ENCODE measurements at places on chromosomes 13 and 19.

- no peak overlapping the region for H3K27ac ChIP-seq
- H3K27me3 ChIP-seq, result no peaks in the 10 kb centered on the region
Observed at GRCh38 chr13:26476111-26476781, 81.2 kb upstream of the WASF3 start.

DNA sequence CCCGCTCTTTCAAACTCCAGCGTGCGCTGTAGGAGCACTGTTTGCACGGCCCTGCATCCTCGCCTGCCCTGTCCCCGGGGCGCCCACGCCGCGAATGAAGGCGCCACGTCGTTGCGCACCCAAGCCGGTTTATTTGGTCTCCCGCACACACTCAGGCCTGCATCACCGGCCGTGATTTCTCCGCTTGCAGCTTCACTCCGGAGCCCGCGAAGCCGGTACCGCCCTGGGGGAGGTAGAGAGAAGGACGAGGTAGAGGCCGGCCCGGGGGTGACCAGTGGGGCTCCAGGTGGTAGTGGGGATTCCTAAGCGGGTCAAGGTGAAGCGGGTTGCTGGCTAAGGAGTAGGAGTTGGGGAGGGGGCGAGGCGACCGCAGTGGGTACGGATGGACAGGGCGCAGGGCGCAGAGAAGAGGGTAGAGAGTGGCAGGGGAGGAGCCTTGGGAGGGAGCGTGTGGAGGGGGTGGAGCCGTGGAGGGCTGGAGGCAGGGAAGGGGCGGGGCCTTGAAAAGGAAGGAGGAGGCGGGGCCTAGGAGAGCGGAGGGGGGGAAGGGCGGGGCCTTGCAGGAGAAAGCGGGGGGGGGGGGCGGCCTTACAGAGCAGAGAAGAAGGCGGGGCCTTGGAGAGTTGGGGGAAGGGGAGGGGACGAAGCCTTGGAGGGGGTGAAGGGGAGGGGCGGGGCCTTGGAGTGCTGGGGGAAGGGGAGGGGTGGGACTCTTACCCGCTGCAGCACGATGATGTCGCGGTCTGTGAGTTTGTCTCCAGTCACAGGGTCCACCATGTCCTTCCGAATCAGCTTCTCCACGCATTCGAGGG lies 24.6 kb downstream of the NOSIP start:
- H3K36me3 ChIP-seq, result peaks cover 26% of the 10 kb centered on the region
- DNase-seq, result peak; percentile 73
- H3K27me3 ChIP-seq, result no peaks in the 10 kb centered on the region
- H3K4me1 ChIP-seq, result peaks cover 65% of the 10 kb centered on the region

DNA sequence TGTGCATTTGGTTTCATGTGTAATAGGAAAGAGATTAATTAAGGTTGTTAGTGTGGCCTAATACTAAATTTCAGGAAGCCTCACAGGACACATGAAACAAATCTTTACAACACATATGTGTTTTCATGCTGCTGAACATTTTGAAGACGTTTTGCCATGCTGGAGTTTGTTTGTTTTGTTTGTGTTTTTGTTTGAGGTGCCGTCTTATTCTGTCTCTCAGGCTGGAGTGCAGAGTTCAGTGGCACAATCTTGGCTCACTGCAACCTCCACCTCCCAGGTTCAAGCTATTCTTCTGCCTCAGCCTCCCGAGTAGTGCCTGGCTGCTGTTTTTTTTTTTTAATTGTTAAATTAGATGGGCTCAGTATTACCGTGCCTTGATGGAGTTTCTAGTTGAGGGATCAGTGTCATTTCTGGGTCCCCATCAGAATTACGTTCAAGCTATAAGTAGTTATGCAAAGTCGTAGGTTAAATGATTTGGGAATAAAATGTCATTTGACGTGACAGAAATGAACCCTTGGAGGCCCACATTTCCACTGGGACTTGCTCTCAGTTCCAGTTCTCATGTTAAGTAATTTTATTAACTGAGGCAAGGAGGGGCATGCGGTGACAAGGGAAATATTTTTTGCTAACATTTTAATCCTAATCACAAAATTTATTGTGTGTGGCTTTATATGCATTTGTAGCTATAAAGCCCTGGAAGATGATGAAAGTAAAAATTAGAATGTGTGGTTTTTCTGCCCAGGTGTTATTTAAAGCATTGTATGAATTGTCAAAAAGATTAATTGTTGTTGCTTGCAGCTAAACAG lies 196.9 kb downstream of the TM9SF2 start:
- peaks cover 2% of the 10 kb centered on the region for H3K27me3 ChIP-seq
- no peak overlapping the region for H3K4me3 ChIP-seq
- H3K27ac ChIP-seq, result no peak overlapping the region

DNA sequence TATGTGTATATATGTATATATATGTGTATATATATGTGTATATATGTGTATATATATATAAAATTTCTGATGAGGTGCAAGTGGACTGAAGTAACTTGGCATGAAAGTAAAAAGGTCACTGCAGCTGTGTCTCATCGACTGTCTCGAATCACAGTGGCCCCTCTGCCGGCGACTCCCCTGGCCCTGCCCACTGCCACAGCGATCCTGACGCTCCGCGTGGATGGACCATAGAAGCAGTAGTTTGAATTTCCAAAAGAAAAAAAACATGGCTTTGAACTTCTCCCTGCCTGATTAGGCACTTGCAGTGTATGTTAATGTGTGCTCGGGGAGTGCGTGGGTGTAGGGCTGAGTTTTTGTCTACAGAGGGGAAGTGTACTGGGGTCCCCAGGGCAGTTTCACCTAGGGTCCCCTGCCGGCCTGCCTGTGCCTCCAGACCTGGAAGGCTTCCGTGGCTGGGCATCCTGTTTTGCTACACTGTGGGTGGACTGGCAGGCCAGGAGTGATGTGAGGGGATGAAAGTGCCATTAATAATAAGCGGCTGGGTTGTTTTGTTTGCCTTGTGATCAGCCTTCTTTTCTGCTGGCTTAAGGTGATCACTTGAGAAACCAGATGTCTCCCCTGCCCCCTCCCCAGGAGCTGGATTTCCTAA lies 10.8 kb downstream of the ZIC5 start:
- no peaks in the 10 kb centered on the region for H3K36me3 ChIP-seq
- no peak overlapping the region for H3K27ac ChIP-seq
- H3K4me1 ChIP-seq, result peaks cover 5% of the 10 kb centered on the region

GRCh38 chr13:44212633-44213396 lies 160.8 kb upstream of the SERP2 start:
- no peaks in the 10 kb centered on the region for H3K4me1 ChIP-seq
- no peak overlapping the region for H3K27ac ChIP-seq
- no peak for DNase-seq

Measured in activated T-helper 1 cell treated with anti-CD3 and anti-CD28 coated beads, Interleukin-12 subunit alpha, Interleukin-12 subunit beta, Interleukin-2, Interleukin-4 antibody, amounts not matched to agents 30 ng/mL and 10 ng/mL and 1 ng/mL, durations not matched to agents 14 hours and 24 hours and 36 hours (primary cell).